ENCODE measurements at places on chromosomes 6 and 20.

GRCh38 chr20:19213946-19214490, 1.6 kb downstream of the SLC24A3 start:
- DNase-seq, result no peak

DNA sequence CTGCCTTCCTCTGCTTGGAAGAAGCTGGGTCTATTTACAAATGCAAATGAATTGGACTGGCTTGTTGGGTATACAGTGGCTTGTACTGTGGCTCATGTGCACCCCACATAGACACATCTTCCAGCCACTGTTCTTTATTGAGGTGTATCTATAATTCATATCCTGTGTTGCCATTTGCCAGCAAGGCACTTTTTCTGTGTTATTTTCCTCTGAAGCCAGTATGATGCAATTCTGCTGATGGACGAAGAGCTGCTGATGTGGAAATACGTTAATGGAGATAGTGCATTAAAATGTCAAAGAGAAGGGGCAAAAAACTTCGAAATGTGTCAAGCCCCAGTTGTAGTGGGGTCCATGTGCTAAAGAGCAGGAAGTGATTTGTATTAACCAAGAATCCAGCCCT, 167.5 kb downstream of the TMEM242 start:
- no peak for DNase-seq

DNA sequence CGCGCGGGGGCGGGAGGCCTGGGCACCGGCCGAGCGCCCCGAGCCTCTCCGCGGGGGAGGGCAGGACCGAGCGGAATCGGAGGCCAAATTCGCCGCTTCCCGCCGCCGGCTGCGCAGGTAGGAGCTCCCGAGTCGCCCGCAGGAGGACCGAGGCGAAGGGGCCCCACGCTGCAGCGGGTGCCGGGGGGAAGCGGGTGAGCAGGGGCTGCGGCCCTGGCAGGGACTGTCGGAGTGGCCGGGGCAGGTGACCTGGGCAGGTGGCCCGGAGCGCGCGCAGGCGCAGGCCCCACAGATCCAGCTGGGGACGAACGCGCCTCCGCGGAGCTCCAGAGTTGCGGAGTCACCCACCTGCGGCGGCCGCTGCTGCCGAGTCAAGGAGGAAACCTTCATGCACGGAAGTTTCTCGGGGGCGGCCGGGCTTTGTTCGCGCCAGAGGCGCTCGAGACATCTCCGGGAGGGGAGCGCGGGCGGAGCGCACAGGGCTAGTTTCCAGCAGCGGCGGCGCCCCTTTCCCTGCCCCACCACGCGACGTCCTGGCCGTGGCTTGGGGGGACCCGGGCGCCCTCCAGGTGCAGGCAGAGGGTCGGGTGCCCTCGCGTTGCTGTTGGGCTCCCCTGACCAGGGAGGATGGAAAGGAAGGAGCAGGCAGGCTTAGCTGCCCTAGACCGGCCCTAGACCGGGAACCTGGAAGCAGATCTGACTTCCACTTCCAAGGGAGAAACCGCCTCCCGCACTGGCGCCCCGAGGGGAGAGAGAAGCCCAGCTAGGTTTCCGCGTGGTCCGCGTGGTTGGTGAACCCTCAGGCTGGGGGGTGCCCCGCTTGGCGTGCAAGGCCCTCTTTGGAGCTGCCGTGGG, 590 bp downstream of the SLCO4A1 start:
- no peak for DNase-seq

DNA sequence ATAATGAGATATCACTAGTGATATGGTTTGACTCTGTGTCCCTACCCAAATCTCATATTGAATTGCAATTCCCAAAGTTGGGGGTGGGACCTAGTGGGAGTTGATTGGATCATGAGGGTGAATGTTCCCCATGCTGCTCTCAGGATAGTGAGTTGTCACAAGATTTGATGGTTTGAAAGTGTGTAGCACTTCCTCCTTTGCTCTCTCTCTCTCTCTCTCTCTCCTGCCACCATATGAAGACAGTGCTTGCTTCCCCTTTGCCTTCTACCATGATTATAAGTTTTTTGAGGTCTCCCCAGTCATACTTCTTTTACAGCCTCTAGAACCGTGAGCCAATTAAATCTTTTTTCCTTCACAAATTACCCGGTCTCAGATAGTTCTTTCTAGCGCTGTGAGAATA, 1002.0 kb upstream of the ADGRB3 start:
- DNase-seq, result no peak

GRCh38 chr6:148557796-148558321, 189.0 kb upstream of the UST start:
- no peak for DNase-seq

All from iPS DF 6.9 (cell line).